COR-L47 (cell line): ENCODE measurements at places on chromosomes 1 and 21.

- no peak for DNase-seq
These were observed 156.8 kb downstream of the LEPR start for GRCh38 chr1:65577278-65577677.

- no peak for DNase-seq
These were observed 11.7 kb upstream of the IL24 start for GRCh38 chr1:206885341-206886060.

DNA sequence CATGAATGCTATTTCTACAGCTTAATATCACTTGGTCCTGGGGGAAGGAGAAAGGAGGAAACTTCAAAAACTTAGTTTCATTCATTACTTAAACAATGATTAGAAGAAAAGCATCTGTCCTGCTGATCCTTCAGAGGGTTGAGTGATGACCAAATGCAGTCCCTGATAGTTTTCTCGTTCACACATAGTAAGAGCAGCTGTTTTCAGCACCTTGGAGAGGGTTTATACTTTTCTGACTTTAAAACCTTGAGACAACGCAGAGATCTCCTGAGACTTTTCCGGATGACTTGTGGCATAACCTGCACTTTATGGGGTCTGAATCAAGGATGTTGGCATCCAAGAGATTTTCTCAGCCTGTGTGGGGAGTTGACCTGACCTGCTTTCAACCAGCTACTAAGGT is 94.0 kb upstream of the KCND3 start:
- no peak for DNase-seq

DNA sequence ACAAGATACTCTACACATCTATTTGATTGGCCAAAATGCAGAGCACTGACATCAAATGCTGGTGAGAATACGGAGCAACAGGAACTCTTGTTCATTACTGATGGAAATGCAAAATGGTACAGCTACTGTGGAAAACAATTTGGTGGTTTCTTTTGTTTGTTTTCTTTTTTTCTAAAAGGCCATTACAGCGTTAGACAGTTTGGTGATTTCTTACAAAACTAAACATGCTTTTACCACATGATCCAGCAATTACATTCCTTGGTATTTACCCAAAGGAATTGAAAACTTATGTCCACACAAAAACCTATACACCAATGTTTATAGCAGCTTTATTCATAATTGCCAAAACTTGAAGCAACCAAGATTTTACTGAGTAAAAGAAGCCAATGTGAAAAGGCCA is 66.4 kb upstream of the FBXO28 start:
- no peak for DNase-seq

GRCh38 chr1:175167861-175168260 is 24.7 kb downstream of the KIAA0040 start:
- no peak for DNase-seq

GRCh38 chr1:9397997-9398526 is 105.4 kb downstream of the SPSB1 start:
- no peak for DNase-seq

- DNase-seq: no peak
These were observed 63.7 kb downstream of the ACOT7 start for GRCh38 chr1:6329851-6330250.

GRCh38 chr21:39502631-39503030 is 50.9 kb downstream of the SH3BGR start:
- DNase-seq: no peak

GRCh38 chr1:66624412-66625060 is 90.6 kb downstream of the SGIP1 start:
- DNase-seq: no peak

GRCh38 chr1:106366627-106367319 is 689.7 kb upstream of the PRMT6 start:
- DNase-seq: no peak
